ENCODE measurements at places on chromosomes 2 and 18.

DNA sequence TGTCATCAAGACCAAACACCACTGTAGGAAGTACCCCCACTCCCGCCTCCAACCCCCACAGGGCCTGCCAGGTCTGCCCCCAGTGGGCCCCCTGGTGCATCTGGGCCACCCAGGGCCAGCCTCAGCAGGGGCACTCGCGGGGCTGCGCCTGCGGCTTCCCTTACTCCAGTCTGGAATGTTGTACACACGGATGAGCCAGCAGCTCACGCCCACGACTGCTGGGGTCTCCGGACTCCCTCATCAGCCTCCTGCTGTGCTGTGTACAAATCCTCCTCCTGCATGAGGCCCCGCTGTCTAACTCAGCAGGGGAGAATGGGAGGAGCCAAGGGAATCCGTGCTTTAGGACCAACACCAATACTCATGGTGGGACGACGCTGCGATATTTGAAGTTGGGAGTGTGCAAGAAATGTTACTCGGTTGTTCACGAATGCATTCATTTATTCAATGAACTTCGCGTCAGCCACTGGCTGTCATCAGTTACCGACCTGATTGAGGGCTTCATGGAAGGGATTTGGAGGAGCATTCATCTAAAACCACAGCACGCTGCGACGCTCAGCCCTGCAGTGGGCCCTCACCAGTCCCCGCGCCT is 654 bp upstream of the ASB1 start:
- DNase-seq = no peak

GRCh38 chr2:163626639-163627109 is 109.1 kb downstream of the FIGN start:
- DNase-seq = no peak

- DNase-seq = no peak
Observed at GRCh38 chr2:236054621-236055305, 113.4 kb downstream of the GBX2 start.

GRCh38 chr18:78672862-78673446 is 306.7 kb upstream of the SALL3 start:
- DNase-seq = no peak

GRCh38 chr18:42914476-42914875 is 201.0 kb downstream of the RIT2 start:
- DNase-seq = no peak

DNA sequence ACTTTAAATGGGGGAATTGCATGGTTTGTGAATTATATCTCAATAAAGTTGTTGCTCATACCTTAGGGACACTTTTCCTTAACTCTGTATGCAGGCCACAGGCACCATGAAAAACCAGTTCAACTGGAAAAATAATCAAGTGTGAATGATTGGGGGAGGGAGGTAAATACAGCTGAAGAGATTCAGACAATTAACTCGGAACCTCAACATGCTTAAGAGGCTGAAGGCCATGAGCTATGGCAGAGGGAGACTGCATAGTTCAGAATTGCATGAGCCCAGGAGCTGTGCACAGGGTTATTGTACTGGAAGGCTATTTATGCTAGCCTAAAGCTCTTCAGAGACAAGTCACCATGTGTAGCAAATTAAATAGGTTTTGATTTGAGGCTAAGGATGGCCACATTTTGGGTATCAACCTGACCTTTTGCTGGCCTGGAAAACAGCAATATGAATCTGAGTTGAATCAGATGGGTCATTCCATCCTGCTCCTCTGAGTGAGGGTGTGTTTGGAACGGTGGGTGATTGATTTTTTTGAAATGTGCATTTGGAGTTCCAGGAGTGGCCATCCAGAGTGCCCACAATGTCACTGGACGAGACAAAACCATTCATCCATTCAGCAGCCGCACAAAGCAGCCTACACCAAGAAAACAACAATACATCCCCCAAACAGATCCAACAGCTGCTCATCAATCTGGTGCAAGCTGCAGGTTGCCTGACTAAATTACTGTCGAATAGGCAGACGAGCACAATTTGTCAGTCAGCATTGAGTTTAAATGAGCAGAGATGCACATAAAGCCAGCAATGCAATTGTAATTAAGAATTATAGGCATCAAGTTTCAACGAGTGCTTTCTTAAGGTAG is 42.5 kb downstream of the HRH4 start:
- no peak for DNase-seq

DNA sequence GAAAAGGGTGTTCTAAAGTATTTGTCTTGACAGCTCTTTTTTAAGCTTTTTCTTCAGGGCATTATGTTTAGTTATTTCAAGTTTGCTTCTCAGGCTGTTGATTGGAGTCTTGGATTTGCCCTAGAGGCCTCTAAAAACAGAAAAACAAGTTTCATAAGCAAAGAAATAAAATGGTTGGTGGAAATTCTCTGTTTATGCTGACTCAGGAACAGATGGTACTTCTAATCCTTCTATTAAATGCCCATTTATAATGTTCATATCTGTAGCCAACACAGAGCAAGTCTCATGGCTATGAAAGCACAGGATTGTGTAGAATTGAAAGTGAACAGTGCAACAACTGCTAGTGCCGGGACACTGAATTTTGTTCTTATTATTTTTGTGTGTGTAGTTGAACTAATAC is 60.4 kb downstream of the KCNJ3 start:
- DNase-seq = no peak

DNA sequence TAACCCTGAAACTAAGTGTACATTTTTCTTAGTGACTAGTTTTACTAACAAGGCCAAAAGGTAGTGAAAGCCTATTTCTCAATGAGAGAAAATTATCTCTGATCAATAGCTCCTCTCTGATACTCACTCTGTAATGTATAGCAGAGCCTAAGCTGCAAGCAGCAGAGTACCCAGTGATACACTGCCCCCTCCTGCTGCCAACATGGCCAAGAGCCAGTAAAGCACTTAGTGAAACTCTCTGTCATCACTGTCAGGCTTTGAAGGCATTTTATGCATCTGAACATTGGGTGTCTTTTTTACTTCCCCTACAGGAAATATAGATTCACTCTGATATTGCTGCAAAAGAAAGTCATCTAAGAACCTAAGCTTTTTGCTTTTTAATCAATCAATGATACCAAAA is 784.1 kb upstream of the CDH7 start:
- DNase-seq = no peak

DNA sequence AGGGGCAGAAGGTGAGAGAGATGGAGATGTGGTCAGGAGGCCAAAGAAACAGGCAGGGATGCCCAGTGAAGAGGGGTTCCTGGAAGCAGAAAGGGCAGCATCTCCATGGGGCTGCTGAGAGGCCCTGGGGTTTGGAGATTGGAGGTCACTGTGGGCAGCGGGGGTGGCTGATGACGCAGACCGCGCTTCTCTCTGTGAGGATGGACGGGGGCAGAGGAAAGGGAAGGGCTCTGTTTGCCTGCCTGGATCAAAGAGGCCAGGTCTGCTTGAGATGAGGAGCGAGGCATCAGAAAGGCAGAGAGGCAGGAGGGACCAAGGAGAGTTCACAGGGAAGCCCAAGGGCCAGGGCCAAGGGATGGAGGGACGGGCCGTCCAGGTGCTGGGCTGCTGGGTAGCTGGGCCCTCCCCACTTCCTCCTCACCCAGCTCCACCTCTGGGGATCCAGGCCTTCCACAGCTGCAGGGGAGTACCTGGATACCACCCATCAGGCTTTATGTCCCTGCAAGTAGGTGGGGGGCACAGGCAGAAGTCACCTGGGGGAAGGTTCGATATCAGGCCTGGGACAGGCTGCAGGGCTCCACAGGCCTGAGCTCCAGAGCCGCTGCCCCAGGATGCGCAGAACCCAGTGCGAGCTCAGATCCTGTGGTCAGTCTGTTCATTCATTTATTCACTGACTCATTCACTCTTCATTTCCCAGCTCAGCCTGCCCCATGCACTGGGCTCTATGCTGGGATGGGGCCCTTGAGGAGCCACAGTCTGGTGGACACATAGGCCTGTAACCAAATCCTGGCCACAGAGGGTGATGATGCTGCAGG is 30.6 kb downstream of the ADRA2B start:
- no peak for DNase-seq

DNA sequence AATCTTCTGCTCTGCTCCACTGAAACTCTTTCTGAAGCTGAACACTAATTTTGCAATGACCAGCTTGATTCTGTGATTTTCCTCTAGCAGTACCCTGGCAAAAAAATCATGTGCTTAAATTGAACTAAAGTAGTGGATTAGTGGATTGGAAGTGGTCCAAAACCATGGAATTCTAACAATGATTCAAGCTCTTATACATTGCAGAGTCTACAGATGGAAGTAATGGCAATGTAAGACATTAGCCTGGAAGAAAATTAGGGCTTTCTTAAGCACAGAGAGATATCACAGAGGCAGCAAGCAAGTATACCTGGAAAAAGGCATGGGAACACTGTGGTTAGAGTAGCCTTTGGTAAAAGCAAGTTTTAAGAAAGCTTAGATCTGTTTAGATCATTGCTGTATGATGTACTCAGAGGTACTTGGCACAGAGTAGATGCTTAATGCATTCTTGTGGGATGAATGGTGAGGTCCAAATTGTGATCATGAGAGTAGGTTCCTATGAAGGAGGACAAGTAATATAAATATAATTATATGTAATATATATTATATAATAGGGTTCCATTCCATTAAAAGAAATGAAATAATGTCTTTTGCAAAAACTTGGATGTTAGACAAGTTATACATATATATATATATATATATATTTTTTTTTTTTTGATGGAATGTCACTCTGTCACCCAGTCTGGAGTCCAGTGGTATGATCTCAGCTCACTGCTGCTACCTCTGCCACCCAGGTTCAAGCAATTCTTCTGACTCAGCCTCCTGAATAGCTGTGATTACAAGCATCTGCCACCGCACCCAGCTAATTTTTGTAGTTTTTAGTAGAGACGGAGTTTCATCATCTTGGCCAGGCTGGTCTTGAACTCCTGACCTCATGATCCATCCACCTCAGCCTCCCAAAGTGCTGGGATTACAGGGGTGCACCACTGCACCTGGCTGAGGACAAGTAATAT is 172.2 kb upstream of the SCN7A start:
- no peak for DNase-seq

GRCh38 chr2:57862153-57862552 is 184.5 kb upstream of the VRK2 start:
- no peak for DNase-seq

- DNase-seq = no peak
Observed at GRCh38 chr2:50069454-50069853, 915.1 kb upstream of the FSHR start.

DNA sequence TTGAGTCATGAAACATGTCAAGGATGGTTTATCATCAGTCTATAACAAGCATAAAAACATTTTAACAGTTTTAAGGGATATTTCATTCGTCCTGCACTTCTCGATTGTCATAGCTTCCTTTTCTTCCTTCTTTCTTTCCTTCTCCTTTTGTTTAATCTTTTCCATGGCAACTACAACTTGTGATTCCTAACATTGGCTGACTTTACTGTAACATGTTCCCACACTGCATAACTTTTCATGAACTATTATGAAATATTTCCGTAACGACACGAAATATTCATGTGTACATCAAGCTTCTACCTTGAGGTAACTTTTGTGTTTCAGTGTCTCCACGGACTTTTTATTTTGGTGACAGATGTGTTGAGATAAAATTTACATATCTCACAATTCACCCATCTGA is 134.4 kb downstream of the ACTR3 start:
- DNase-seq = no peak

DNA sequence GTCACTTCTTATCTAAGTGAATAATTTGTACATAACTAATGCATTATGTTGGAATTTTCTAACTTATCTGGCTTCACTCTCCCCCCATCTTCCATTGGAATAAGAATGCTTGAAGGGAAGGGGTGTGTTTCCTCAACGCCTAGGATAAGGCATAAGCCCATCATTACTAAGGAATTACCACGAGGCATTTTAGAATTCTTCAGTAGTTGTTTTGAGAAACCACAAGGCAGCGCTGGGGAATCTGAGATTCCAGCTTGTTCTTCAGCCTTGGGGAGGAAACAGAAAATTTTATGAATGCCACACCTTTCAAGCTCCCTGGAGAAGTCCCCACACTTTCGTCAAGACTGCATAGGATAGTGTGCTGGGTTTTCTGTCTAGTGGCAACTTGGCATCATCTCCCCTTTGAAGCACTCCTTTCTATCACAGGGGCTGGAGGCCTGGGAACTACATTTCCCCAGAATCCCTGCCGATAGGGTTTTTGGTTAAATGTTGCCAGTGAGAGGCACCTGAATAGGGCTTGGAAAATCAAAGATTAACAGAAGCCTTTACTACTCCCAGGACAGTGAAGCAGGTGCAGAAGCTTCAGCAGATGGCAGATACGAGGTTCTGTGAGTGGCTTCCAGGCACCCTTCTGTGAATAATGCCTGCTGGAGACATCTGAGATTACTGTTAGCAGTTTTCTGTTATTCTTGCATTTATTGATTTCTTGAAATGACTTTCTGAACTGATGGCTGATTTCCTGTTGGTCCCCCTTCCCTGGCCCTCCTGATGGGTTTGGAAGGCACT is 192.7 kb upstream of the REV1 start:
- no peak for DNase-seq

- no peak for DNase-seq
Observed at GRCh38 chr2:64168756-64169155, 24.5 kb upstream of the PELI1 start.

DNA sequence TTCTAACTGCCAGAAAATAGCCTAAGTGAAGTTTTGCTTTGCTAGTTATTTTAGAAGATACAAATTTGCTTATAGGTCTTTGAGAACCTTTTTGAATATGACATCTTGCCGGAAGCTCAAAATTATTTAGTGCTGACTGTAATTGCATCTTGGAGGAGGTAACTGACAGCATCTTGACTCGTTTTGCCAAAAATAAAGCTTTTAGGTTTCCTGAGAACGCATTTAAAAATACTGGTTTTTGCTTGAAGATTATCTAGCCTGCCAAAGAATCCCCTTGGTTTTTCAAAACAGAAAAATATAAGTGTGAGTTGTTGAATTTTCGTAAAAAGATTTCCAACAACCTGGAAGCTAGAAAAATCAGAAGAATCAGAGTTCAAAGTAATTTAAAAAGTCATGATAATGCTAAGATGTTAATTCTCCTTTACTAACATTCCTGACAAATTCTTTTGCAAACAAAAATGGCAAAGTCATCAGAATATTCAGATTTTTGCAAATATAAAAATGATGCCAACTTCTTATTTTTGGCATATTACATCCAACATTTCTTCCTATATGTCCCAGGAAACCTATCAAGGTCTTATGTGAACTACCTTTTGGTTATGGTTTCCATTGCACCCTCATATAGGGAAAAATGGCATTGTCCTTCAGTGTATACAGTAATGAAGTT is 178.0 kb upstream of the SLC8A1 start:
- no peak for DNase-seq

DNA sequence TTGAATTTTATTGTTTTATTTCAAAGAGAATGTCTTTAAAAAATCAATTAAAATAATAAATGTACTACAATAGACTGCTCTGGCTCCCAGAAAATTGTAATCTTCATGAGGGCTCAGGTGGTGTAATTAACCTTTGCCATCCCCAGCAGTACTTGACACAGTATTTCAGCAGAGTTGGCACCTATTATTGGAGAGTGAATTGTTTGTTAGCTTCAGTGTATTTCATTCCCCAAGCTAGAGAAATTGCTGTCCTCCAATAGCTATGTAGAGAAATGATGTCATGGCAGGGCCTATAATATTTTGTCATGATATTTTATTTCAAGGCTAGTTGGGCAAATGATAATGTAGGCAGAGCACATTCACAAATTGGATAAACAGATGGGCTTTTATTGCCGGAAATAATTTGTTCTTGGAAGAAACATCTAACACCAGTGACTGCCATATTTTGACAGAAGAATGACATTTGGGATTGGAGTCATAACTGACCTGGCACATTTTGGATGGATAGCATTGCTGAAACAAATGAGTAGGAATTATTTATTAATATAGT is 712.0 kb upstream of the NXPH2 start:
- no peak for DNase-seq
